ENCODE measurements at places on chromosomes 6 and 20. TPM values are rescaled to one million over a fixed set of nuclear protein-coding genes. Genes with fewer than 3 reads are reported as not detected.

GRCh38 chr6:166587631-166588413, 1.3 kb upstream of the RAMACL start:
- no peak overlapping the region for H3K27ac ChIP-seq
- H3K36me3 ChIP-seq, result no peaks in the 10 kb centered on the region
- no peak for DNase-seq
- no peaks in the 10 kb centered on the region for H3K27me3 ChIP-seq
- H3K4me1 ChIP-seq, result peaks cover 47% of the 10 kb centered on the region

DNA sequence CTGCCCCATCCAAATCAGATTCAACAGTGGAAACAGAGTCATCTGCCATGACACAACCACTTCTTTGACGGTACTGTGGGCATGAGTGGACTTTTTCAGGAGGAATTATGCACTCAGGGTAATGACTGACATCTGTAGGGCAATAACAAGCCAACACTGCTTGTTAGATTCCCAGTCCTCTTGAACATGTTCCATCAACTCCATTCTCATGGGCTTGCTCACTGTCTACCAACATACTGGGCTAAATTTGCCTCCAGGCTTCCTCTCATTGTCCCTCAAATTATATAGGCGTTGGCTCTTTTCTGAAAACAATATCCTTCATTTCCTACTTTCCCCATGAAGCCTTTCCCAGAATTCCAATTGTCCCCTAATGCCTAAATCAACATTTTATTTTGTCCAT, 43.1 kb downstream of the ANKEF1 start:
- H3K36me3 ChIP-seq, result no peaks in the 10 kb centered on the region
- peaks cover 9% of the 10 kb centered on the region for H3K4me1 ChIP-seq
- no peak overlapping the region for H3K4me3 ChIP-seq
- H3K27me3 ChIP-seq, result no peaks in the 10 kb centered on the region

Gene GMPR
- total RNA-seq, result 0.32 TPM

DNA sequence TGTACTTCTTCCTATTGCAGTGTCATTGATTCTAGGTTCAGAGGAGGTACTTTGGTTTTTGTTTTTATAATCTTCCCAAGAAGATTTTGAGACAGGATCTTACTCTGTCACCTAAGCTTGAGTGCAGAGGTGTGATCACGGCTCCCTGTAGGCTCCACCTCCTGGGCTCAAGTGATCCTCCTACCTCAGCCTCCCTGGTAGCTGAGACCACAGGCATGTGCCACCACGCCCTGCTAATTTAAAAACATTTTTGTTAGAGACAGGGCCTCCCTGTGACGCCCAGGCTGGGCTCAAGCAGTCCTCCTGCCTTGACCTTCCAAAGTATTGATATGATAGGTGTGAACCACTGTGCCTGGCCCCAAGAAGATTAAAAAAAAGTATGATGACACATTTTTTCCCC, 3.4 kb upstream of the SLC17A5 start:
- no peak overlapping the region for H3K27ac ChIP-seq
- no peaks in the 10 kb centered on the region for H3K27me3 ChIP-seq
- no peak overlapping the region for H3K4me3 ChIP-seq
- H3K36me3 ChIP-seq, result no peaks in the 10 kb centered on the region

DNA sequence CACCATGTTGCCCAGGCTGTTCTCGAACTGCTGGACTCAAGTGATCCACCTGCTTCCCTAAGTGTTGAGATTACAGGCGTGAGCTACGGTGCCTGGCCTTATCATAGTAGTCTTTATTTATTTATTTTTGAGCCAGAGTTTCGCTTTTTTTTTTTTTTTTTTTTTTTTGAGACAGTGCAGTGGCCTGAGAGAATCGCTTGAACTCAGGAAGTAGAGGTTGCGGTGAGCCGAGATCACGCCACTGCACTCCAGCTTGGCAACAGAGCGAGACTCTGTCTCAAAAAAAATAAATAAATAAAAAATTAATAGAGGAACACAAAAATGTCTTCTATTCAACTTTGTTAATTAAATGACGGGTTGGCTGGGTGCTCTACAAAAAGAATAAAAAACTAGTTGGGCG, 12.9 kb downstream of the MAPRE1 start:
- no peak overlapping the region for H3K27ac ChIP-seq
- no peaks in the 10 kb centered on the region for H3K27me3 ChIP-seq
- H3K4me1 ChIP-seq, result no peaks in the 10 kb centered on the region
- no peak for DNase-seq
- peaks cover 84% of the 10 kb centered on the region for H3K36me3 ChIP-seq

Gene GSTA1
- total RNA-seq, result not detected

- H3K4me1 ChIP-seq, result no peaks in the 10 kb centered on the region
- no peak for DNase-seq
- no peak overlapping the region for H3K27ac ChIP-seq
- H3K4me3 ChIP-seq, result no peak overlapping the region
- H3K36me3 ChIP-seq, result no peaks in the 10 kb centered on the region
Observed at GRCh38 chr6:169650241-169650958, 51.4 kb downstream of the WDR27 start.

Gene UBE2V1
- 203 TPM for total RNA-seq

Gene COL9A3
- total RNA-seq, result 11.7 TPM

GRCh38 chr6:29112135-29112534, 4.3 kb downstream of the OR2J3 start:
- H3K27ac ChIP-seq, result no peak overlapping the region
- H3K4me1 ChIP-seq, result no peaks in the 10 kb centered on the region
- H3K27me3 ChIP-seq, result peaks cover 38% of the 10 kb centered on the region
- no peaks in the 10 kb centered on the region for H3K36me3 ChIP-seq
- no peak for DNase-seq
- no peak overlapping the region for H3K4me3 ChIP-seq

- no peak for DNase-seq
- H3K27me3 ChIP-seq, result no peaks in the 10 kb centered on the region
- H3K4me3 ChIP-seq, result no peak overlapping the region
- H3K36me3 ChIP-seq, result no peaks in the 10 kb centered on the region
- H3K4me1 ChIP-seq, result no peaks in the 10 kb centered on the region
Observed at GRCh38 chr6:88612631-88613030, 350.8 kb downstream of the RNGTT start.

Gene DNAH8
- not detected for total RNA-seq

- H3K27ac ChIP-seq, result no peak overlapping the region
- H3K36me3 ChIP-seq, result no peaks in the 10 kb centered on the region
- DNase-seq, result no peak
- H3K4me1 ChIP-seq, result no peaks in the 10 kb centered on the region
- no peak overlapping the region for H3K4me3 ChIP-seq
Observed at GRCh38 chr6:79671600-79672266, 40.6 kb downstream of the SH3BGRL2 start.

Gene FOXA2
- total RNA-seq, result not detected

Gene PAK5
- total RNA-seq, result not detected

- no peak for DNase-seq
- H3K27ac ChIP-seq, result no peak overlapping the region
- peaks cover 22% of the 10 kb centered on the region for H3K4me1 ChIP-seq
- no peak overlapping the region for H3K4me3 ChIP-seq
- H3K36me3 ChIP-seq, result no peaks in the 10 kb centered on the region
Observed at GRCh38 chr6:155444120-155444917, 11.3 kb downstream of the NOX3 start.

- no peak for DNase-seq
- H3K36me3 ChIP-seq, result no peaks in the 10 kb centered on the region
- H3K4me3 ChIP-seq, result no peak overlapping the region
- peaks cover 13% of the 10 kb centered on the region for H3K27me3 ChIP-seq
- H3K4me1 ChIP-seq, result peaks cover 4% of the 10 kb centered on the region
Observed at GRCh38 chr20:63036291-63036690, 29.5 kb upstream of the BHLHE23 start.

GRCh38 chr20:22402550-22402949, 181.8 kb downstream of the FOXA2 start:
- DNase-seq, result no peak
- no peaks in the 10 kb centered on the region for H3K4me1 ChIP-seq
- no peaks in the 10 kb centered on the region for H3K36me3 ChIP-seq
- H3K27me3 ChIP-seq, result peaks cover 54% of the 10 kb centered on the region

DNA sequence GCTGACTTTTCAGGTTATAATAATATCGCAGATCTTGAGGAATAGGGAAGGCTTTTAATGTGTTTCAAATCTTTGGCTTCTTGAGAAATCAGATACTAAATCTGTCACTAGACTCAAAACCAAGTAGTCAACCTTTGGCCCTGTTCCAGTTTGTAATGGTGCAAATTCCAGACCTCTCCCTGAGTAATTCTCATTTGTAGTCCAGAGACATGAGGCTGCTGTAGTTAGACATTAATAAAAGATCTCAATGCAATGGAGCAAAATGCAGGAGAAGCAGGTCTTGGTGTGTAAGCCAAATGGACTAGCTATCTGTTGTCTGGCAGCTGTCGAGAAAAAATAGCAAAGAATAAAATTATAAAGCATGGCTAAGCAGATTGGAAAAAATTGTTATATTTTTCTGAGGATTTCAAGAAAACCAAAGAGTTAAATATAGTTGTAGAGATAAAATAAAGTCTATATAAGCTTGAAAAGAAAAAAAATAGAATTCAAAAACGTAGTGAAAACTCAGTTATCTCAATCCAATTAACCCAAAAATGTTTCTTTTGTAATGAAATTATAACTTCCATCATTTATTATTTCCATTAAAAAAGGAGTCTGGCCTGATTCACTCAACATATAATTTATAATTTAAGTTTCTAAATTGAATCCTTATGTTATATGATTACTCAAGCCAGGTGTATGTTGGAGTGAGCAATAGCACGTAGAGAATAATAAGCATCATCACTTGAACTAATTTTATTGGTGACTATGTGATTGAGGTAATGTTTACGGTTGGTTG, 161.5 kb upstream of the ADGRB3 start:
- H3K36me3 ChIP-seq, result no peaks in the 10 kb centered on the region
- H3K27ac ChIP-seq, result no peak overlapping the region
- no peak overlapping the region for H3K4me3 ChIP-seq
- peaks cover 9% of the 10 kb centered on the region for H3K4me1 ChIP-seq
- peak; percentile 47 for DNase-seq

- H3K27me3 ChIP-seq, result peaks cover 7% of the 10 kb centered on the region
- no peaks in the 10 kb centered on the region for H3K36me3 ChIP-seq
- H3K4me3 ChIP-seq, result no peak overlapping the region
- H3K4me1 ChIP-seq, result no peaks in the 10 kb centered on the region
Observed at GRCh38 chr6:160765412-160765811, 63.4 kb downstream of the PLG start.

Gene TTK
- 62.5 TPM for total RNA-seq

Gene RNF114
- 83.6 TPM for total RNA-seq

Gene CAP2
- 20.8 TPM for total RNA-seq

GRCh38 chr6:11381801-11382513, 149.5 kb upstream of the NEDD9 start:
- no peak for DNase-seq
- H3K27me3 ChIP-seq, result no peaks in the 10 kb centered on the region
- no peaks in the 10 kb centered on the region for H3K4me1 ChIP-seq
- H3K4me3 ChIP-seq, result no peak overlapping the region

GRCh38 chr6:90362318-90362717, 65.7 kb upstream of the BACH2 start:
- DNase-seq, result no peak
- H3K27ac ChIP-seq, result no peak overlapping the region
- no peaks in the 10 kb centered on the region for H3K27me3 ChIP-seq
- no peak overlapping the region for H3K4me3 ChIP-seq
- no peaks in the 10 kb centered on the region for H3K4me1 ChIP-seq

GRCh38 chr6:116812051-116812650, 16.7 kb downstream of the GPRC6A start:
- no peak overlapping the region for H3K27ac ChIP-seq
- no peaks in the 10 kb centered on the region for H3K4me1 ChIP-seq
- no peaks in the 10 kb centered on the region for H3K36me3 ChIP-seq
- no peak overlapping the region for H3K4me3 ChIP-seq

GRCh38 chr20:21433329-21433890, 36.1 kb upstream of the NKX2-4 start:
- DNase-seq, result no peak
- H3K27me3 ChIP-seq, result no peaks in the 10 kb centered on the region
- no peak overlapping the region for H3K4me3 ChIP-seq
- no peaks in the 10 kb centered on the region for H3K36me3 ChIP-seq

GRCh38 chr6:144955859-144956258, 670.7 kb downstream of the UTRN start:
- H3K27ac ChIP-seq, result no peak overlapping the region
- H3K27me3 ChIP-seq, result no peaks in the 10 kb centered on the region
- no peak for DNase-seq
- no peak overlapping the region for H3K4me3 ChIP-seq

GRCh38 chr6:71983131-71983530, 96.8 kb downstream of the RIMS1 start:
- no peak overlapping the region for H3K4me3 ChIP-seq
- no peaks in the 10 kb centered on the region for H3K27me3 ChIP-seq
- no peak overlapping the region for H3K27ac ChIP-seq
- no peaks in the 10 kb centered on the region for H3K4me1 ChIP-seq
- H3K36me3 ChIP-seq, result no peaks in the 10 kb centered on the region

- H3K36me3 ChIP-seq, result no peaks in the 10 kb centered on the region
- H3K27me3 ChIP-seq, result peaks cover 4% of the 10 kb centered on the region
- H3K27ac ChIP-seq, result no peak overlapping the region
- H3K4me1 ChIP-seq, result no peaks in the 10 kb centered on the region
Observed at GRCh38 chr6:133191323-133191722, 49.8 kb upstream of the EYA4 start.

GRCh38 chr6:129575378-129576118, 134.4 kb downstream of the ARHGAP18 start:
- DNase-seq, result peak; percentile 78
- H3K4me3 ChIP-seq, result no peak overlapping the region
- no peaks in the 10 kb centered on the region for H3K36me3 ChIP-seq
- H3K27me3 ChIP-seq, result no peaks in the 10 kb centered on the region
- no peak overlapping the region for H3K27ac ChIP-seq
- peaks cover 34% of the 10 kb centered on the region for H3K4me1 ChIP-seq

DNA sequence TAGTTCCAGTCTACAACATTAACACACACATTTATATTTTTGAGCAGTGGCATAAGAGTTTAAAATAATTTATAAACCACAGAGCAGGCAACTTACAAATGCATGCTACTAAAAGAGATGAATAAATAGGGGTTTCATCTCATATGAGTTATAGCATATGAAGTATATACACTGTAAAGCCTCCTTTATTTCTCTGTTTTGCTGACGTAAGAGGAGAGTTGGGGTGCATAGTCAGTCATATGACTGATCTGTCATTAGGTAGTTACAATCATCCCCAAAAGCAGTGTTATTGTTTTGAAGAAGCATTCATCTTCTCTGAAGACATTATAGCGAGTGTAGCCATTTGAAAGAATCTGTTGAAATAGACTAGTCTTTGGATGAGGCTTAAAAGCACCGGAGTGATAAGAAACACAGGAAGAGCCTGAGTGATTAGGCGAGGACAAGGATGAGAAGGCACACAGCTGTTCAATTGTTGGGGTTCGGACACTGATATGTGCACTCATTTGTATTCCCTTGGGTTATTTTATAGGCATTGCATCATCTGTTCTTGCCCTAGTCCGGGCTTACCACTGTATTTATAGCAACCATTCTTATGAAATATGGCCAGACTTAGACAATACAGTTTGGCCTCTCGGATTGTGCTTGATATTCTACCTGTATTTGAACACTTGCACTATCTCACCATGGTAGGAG, 325.7 kb downstream of the SAMD5 start:
- no peak overlapping the region for H3K4me3 ChIP-seq
- no peaks in the 10 kb centered on the region for H3K36me3 ChIP-seq
- no peak overlapping the region for H3K27ac ChIP-seq
- H3K4me1 ChIP-seq, result no peaks in the 10 kb centered on the region
- peak; percentile 21 for DNase-seq
- H3K27me3 ChIP-seq, result no peaks in the 10 kb centered on the region

GRCh38 chr6:33692760-33693158, 18.7 kb downstream of the UQCC2 start:
- peaks cover 43% of the 10 kb centered on the region for H3K4me1 ChIP-seq
- no peak overlapping the region for H3K27ac ChIP-seq
- no peak for DNase-seq

Gene SLC26A8
- not detected for total RNA-seq

Gene CST5
- total RNA-seq, result not detected
